ENCODE measurements at places on chromosomes 2 and 18. TPM values are rescaled to one million over a fixed set of nuclear protein-coding genes. Genes with fewer than 3 reads are reported as not detected.

DNA sequence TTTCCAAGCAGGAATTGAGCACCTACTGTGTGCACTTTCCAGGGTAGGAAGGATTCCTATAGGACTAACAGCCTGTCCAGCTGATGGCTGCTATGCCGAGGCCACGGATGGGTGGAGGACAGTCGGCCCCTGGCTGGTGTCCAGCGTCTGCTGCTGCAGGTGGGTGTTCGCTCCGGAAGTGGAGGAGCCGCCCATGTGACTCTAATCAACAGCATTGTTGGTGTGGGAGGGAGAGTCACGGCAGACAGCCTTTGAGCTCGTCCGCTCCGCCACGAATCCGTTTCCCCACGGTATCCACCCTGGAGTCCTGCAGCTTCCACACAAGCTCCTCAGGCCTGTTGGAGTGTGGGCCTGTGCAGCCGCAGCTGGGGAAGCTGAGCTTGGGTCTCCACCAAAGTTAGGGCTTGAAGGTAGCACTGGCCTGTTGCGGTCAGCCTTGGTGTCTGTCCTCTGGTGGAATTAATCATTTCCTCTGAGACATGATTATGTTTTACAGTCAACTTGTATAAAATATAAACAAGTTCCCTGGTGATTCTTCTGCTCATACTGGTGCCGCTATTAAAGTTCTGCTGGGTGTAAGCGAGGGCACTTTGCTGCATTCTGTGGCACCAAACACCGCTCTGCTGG lies 185.9 kb upstream of the TPO start:
- peak; percentile 88 for ATAC-seq

DNA sequence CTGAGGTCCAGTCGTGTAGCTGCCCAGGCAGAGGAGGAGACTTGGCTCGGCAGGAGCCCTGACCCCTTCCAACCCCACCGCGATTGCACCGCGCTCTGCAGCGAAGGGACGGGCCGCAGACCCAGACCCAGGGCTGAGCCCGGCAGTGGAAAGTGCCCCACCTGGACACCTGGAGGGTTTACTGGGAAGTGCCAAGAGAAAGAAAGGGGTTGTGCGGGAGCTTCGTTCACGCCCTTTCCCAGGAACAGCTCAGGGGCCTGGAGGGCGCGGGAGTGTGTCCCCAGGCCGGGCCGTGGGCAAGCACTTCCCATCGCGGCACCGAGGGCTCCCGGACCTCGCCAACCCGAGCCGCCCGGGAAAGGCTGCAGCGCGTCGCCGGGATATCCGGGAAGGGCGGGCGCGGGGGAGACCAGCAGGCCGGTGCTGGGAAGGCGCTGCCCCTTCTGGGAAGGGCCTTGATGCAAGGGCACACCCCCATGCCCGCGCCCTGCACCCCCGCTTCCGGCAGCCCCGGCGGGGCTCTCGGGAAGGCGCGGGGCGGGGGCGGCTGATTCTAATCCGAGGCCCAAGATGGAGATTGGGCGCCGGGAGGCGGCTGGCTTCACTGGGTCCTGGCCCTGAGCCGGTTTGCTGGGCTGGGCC lies 36.1 kb upstream of the MRPL33 start:
- ATAC-seq, result peak; percentile 89

DNA sequence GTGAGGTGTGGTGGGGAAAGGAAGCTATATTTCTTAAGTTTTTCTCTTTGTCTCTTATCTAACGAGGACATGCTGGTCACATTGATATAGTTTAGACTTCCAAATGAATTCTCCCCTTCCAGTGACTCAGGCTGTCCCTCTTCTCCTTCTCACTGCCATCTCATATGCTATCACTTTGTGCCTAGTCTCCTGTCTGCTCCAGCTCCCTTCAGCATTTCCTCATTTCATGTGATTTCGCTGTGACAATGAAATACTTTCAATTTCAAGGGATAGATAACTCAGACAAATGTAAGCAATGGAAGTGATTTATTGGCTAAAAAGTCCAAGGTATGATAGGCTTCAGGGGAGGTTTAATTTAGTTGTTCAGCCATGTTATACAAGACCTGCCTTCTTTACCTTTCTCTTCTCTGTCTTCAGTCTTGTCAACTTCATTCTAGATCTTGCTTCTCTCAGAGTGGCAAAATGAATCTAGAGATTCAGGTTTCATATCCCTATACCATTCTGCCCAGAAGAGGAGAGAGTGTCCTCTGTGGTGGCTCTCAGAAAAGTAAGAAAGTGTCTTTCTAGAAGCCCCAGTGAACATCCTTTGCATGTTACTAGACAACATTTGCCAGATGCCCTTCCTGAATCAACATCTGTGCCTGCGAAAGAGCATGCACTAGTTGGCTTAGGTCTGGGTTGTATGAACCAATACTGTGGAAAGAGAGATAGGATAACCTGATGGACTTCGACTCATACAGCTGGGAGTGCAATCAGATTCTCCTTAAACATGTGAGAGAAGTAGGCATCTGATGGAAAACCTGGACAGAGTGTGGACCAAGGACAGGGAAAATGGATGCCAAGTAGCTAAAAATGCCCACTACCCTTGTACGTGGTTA lies 29.9 kb upstream of the GPR155 start:
- ATAC-seq, result no peak

GRCh38 chr2:147782141-147782930 lies 62.5 kb upstream of the ACVR2A start:
- no peak for ATAC-seq

DNA sequence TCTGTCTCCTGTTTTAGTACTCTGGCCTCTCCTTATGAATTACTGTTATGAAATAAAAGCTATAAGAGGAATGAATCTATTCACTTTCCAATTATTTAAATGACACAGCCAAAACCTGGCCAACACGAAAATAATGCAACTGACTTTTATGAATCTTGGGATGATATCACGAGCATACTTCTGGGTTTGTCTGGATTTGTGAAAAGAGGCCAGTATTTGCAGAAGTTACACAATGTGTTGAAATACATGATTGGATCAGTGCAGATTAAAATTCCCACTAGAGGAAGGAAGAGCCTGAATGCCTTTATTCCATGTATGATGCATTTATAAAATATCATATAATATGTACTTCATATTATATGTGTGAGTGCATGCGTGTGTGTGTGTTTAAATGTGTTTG lies 418.2 kb downstream of the GRB14 start:
- no peak for ATAC-seq

- ATAC-seq, result no peak
Observed at GRCh38 chr2:213868526-213868925, 542.3 kb upstream of the VWC2L start.

The GALNT5 gene
- 0.05 TPM for total RNA-seq

The DQX1 gene
- total RNA-seq, result 0.14 TPM

Measured in motor neuron (in vitro differentiated cells).